ENCODE measurements at places on chromosomes 11 and 22.

GRCh38 chr11:40376331-40376730, 1083.1 kb downstream of the LRRC4C start:
- DNase-seq = no peak

- DNase-seq = no peak
These were observed 315.3 kb upstream of the LUZP2 start for GRCh38 chr11:24181395-24182047.

- no peak for DNase-seq
These were observed 389.1 kb downstream of the ETS1 start for GRCh38 chr11:128198216-128198772.

GRCh38 chr11:65559951-65560537, 1.9 kb upstream of the LTBP3 start:
- no peak for DNase-seq

DNA sequence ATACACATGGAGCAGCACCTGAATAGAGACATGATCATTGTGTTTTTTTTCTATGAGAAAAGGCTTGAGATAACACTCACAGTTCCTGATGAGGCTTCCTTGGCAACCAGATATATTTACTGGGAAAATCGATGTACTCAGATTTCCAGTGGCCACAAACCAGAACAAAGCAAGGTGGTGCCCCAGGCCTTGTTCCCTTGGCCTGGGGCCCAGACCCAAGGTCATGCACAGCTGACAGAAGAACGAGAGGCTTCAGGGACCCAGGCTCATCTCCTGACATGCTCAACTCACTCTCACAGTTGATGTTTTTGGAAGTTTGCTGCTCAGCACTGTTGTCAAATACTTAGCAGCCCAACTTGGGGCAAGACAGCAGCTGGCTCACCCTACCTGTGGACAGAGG, 281.8 kb downstream of the NTM start:
- no peak for DNase-seq

GRCh38 chr11:109424901-109425300, 2.9 kb downstream of the C11orf87 start:
- no peak for DNase-seq

GRCh38 chr11:66045177-66045639, 3.8 kb downstream of the GAL3ST3 start:
- DNase-seq = no peak

- DNase-seq = no peak
These were observed 205.0 kb upstream of the E2F8 start for GRCh38 chr11:19445771-19446170.

DNA sequence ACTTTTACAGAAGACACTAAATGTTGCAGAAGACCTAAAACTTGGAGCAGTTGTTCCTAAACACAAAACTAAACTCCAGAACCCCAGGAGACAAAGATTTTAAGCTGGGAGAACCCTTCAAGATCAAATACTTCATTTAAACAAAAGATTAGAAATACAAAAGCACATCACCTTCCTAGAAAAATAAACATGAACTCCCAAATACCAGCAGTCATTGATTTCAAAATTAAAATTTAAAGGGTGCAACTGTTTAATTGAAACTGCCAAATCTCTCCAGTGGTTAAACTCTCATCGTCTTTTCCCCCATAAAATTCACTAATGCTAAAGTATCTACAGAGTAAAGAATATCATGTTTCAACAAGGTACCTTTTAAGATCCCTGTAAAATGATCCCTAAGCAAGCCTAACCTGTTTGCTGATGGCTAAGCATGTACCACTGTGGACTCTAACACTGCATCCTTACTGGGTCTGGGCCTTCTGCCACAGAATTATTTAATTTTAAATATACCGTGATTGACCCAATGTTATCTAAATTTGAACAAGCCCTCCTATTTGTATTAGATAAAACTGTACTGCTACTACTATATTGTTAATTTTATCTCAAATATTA, 53.7 kb upstream of the CCDC34 start:
- no peak for DNase-seq

GRCh38 chr11:27282806-27283205, 80.2 kb downstream of the CCDC34 start:
- no peak for DNase-seq

GRCh38 chr11:123544631-123545375, 109.6 kb downstream of the SCN3B start:
- no peak for DNase-seq

- DNase-seq = no peak
These were observed 50.2 kb upstream of the RAPSN start for GRCh38 chr11:47499161-47499560.

DNA sequence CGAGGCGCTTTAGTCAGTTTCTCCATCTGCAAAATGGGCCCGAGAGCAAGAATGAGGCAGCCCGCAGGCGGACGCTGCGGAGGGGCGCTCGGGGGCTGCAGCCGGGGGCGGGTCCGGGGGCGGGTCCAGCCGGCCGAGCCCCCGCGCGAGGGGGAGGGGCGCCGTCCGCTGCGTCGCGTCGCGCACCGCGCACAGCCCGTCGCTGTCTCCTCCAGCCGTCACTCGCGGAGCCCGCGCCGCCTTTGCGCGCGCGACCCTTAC, 282 bp downstream of the PC start:
- no peak for DNase-seq

DNA sequence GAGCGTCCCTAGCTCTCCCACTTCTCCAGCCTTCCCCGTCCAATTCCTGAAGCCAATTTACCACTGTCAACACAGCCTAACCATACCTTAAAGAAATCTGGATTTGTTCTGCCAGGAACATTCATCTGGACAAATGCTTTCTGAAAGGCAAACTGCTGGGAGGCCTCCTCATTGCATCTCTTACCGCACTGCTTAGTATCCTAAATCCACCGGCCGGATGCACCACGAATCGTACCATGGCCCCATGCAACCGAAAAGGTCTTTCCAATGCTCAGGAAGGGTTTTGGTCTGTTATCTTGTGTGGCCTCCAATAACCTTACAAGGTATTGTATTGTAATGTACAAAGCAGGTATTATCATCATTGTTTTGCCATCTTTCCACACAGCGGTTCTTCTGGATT, 57.6 kb downstream of the MYH9 start:
- no peak for DNase-seq

DNA sequence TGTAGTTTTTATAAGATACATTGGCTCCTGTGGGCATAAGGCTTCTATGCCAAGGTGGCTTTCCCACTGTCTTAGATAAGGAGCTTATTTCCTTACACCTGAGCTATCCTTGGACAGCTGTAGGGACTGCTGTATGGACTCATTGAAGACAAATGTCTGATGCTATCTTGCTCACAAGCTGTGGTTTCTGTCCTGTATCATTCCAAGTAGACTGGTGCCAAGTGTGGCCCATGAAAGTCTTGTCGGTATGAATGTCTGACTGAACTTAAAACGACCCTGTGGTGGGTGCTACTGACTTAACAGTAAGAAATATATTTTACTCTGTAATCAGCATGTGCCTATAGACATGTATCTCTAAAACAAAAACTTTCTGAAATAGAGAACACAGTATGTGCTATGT, 45.0 kb downstream of the LARGE2 start:
- DNase-seq = no peak

- no peak for DNase-seq
These were observed 1.3 kb downstream of the SCARF2 start for GRCh38 chr22:20436307-20436767.

- DNase-seq = no peak
These were observed 21.2 kb downstream of the USP47 start for GRCh38 chr11:11862999-11863398.

- DNase-seq = no peak
These were observed at the start of gene FOLR1 for GRCh38 chr11:72191961-72192381. TSS of gene FOLR1 (plus strand) at chr11:72192140. CDS start at chr11:72192174, 34 bp downstream.

DNA sequence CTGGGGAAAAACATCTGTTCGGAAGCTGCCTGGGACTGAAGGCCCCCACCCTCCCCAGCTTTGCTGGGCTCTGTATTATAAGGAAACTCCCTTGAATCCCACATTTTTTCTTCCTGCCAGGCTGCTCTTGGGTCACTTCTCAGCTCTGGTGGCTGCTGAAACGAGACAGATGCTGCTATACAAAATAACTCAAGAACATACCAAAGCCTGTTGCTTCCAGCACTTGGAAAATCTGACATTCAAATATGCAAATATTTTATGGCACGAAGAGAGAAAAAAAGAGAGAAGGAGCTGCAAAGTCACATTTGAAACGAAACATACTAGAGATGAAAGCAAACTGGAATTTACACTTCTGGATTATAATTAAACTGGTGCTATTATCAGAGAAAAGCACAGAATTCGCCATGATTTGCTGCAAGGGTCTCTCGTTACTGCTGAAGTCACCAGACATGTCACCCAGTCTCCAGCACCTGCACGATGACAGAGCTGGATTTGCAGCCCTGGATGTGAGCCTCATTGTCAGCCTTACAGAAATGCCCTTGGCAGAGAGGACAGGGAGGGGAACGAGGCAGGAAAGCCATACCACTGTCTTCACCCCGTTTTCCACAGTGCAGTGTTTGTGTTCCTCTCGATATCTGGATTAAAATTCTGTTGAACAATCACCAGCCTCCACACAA, 47.9 kb upstream of the IGSF9B start:
- no peak for DNase-seq

DNA sequence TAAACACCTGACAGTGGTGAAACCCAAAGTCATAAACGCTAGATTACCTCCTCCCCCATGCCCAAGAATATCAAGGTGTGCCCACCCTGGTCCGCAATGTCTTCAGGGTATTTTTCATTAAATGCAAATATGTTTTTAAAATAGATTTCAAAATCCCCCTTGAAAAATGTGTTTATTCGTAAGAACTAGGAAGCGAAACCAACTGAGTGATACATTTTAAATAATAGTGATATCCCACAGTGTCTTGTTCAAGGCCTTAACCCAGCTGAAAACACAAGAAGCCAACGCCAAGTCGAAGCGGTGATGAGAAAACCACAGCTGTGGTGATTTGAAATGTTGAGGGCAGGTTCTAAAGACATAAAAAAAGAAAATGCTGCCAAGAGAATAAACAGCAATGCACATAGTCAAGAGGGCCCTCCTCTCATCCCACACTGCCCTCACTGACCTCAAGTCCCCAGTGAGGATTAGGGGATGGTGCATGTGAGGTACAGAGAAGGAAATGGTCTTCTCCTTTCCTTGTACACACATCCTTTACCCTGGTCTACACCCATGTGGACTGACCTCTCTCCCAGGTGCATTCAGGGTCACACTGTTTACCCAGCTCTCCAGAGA, 25.5 kb downstream of the KCNJ1 start:
- DNase-seq = no peak

DNA sequence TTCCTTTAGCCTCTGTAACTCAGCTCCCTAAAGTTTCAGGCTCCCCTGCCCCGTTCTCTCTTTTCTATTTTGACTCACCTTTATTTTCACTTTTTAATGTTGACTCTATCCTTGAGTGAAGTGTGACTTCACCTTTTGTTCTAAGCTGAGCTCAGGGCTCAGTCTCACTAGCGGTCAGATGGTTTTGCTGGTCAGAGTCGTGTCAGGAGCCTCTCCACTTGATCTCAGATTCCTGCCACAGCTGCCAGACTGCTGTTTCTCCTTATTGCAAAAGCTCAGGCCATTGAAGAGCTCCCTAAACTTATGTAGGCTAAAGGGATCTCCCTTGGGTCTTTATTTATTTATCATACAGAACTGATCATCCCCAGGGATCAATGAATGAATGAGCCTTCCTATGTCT, 13.7 kb upstream of the POU2AF2 start:
- no peak for DNase-seq

GRCh38 chr22:37162221-37163095, 12.7 kb upstream of the IL2RB start:
- no peak for DNase-seq

GRCh38 chr11:64303109-64304031, 2.0 kb upstream of the ESRRA start:
- no peak for DNase-seq

DNA sequence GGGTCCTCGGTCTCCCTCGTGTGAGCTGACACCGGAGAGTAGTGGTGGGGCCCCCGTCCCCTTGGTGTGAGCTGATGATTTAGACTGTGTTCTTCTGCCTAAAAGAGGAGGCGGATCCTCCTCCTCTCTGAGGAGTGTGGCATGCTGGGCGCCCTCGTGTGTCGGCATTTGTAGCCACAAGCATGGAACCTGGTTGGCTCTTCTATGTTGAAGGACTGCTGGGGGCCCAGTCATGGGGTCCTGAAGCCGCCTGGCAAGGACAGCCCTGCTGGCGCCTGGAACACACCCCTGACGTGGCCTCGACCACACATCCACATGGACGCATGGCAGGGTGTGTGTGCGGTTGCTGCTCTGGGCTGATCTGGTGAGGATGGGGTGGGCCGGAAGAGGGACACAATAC, 50.2 kb downstream of the AP2A2 start:
- DNase-seq = no peak

- no peak for DNase-seq
These were observed 21.8 kb upstream of the YWHAH start for GRCh38 chr22:31922534-31922933.

DNA sequence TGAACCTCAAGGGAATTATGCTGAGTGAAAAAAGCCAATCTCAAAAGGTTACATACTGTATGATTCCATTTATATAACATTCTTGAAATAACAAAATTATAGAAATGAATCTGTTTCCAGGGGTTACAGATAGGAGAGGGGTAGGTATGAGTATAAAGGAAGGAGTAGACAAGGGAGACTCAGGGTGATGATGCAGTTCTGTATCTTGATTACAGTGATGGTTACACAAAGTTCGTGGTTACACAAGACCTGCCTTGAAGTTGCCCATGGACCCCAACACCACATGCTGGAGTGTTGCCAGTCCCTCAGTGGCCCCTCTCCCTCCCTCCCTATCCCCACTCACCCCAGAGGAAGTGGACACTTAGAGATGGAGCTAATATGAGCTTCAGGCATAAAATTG, 20.3 kb downstream of the STK33 start:
- DNase-seq = no peak

- no peak for DNase-seq
These were observed 10.0 kb downstream of the PPM1F start for GRCh38 chr22:21942407-21943343.

GRCh38 chr11:75627906-75628668, 40.8 kb downstream of the MAP6 start:
- no peak for DNase-seq

GRCh38 chr22:19463491-19464469, 15.2 kb downstream of the UFD1 start:
- DNase-seq = no peak

- DNase-seq = no peak
These were observed 20.8 kb downstream of the C11orf96 start for GRCh38 chr11:43963279-43963620.

- no peak for DNase-seq
These were observed 20.2 kb downstream of the FADS3 start for GRCh38 chr11:61871158-61871597.

DNA sequence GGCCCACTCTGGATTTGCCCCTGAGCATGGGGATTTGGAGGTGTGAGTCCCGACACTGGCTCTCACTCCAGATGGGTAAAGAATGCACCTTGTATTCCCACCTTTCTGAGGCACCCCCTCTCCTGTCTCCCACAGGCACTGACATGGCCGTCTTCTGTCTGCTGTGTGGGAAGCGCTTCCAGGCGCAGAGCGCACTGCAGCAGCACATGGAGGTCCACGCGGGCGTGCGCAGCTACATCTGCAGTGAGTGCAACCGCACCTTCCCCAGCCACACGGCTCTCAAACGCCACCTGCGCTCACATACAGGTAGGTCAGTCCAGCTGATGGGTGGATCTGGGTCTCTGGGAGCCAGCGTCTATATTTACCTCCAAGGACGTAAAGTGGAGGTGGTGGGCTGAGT, 54.2 kb upstream of the NNMT start:
- DNase-seq = no peak

Data from cerebellar nuclear complex (tissue), 1 donor.